ENCODE measurements at places on chromosomes 16 and 17.
A peak's percentile ranks its signal among the peaks of the same experiment; 100 is the strongest.

DNA sequence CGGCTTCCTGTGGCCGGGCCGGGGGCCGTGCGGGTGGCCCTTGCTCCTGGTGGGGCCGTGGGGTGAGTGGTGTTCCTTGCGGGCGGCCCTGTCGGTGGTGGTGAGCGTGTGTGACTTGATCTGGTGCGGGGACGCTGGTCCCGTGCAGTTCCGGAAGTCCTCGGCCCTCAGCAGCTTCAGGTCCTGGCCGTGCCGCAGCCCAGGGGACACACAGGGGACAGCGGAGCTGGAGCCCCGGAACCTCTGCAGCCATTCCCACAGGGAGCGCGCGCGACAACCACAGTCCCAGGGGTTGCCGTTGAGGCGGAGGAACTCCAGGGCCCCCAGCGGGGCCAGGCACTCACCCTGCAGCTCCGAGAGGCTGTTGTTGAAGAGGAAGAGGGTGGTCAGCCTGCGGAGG is 88.4 kb downstream of the RTN4RL1 start:
- no peak for DNase-seq

DNA sequence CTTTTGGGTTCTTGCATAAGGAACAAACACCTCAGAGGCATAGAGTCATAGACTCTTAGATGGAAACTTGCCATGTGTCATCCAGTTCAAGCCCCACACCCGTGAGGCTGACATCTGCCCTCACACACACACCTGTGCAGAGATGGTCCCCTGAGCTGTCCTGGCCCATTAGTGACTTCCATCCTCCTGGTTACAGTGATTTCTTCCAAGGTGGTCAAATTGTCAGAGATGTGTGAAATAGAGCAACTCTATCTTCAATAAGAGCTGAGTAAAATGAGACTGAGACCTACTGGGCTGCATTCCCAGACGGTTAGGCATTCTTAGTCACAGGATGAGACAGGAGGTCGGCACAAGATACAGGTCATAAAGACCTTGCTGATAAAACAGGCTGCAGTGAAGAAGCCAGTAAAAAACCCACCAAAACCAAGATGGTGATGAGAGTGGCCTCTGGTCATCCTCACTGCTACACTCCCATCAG is 342.2 kb upstream of the TNRC6C start:
- DNase-seq = no peak

DNA sequence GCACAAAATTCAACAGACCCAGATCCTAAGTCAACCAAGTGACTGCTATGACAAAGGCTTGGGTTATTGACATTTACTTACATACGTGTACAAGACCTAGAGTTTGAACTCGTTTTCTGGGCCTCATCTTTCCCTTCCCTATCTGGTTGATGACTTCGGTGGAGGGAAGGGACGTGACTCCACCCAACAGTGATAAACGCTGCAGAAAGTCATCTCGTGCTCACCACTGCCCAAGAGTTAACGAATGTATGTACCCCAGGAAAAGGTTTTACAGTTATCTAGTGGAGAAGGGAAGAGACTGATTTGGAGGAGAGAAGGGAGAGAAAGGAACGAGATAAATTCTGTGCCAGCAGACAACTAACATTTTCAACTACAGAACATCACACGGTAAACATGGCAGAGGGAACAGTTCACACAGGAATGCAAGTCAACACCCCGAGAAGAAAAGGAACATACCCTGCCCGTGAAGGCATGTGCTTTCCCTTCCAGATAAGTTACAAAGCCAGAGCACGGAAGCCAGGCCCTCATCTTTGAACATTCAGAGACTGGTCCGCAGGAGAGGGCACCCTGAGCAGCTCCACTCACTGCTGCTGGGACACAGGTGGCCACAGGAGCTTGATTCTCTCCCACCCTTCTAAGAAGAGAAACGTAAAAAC is 13.9 kb upstream of the CYTH1 start:
- DNase-seq = no peak

GRCh38 chr17:35765086-35765710 is 4.5 kb downstream of the C17orf50 start:
- no peak for DNase-seq

GRCh38 chr16:87724490-87725291 is 41.1 kb downstream of the KLHDC4 start:
- no peak for DNase-seq

DNA sequence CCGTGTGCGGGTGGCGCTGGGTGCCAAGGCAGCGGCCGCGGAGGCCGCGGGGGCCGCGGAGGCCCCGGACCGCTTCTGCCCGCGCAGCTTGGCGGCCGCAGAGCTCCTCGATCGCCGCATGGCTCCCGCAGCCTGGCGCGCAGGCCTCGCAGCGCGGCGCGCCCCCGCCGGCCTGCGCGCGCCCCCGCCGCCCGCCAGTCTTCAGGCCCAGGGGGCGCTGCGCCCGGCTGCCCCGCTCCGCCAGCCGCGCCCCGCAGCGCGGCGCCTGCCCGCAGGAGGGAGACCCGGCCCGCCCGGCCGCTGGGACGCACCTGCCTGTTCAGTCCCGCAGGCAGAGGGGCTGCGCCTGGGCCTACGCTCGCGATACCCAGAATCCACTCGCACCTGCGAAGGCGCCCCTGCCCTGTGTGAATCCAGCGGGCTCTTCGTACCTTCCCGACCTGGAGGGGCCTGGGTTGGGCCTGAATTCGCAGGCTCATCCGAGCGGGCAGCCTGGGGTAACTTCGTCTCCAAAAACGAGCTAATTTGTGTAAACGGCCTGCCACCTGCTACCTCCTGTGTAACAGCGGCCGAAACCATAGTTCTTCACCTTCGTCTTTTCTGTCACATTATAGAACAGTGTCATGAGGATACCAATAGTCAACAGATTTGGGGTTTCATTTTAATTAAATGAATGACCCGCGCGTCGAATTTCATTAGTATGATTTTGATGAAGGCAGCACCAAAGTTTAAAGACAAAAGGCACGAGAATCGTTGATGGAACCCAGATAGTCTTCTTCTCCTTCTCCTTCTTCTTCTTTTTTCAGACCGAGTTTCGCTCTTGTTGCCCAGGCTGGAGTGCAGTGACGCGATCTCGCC is at the start of gene CENPV:
Gene CENPV (minus strand): TSS at position 153 of the 858 bp plus-strand sequence. CDS start 33 bp downstream, at position 120.
- peak; percentile 5 for DNase-seq

DNA sequence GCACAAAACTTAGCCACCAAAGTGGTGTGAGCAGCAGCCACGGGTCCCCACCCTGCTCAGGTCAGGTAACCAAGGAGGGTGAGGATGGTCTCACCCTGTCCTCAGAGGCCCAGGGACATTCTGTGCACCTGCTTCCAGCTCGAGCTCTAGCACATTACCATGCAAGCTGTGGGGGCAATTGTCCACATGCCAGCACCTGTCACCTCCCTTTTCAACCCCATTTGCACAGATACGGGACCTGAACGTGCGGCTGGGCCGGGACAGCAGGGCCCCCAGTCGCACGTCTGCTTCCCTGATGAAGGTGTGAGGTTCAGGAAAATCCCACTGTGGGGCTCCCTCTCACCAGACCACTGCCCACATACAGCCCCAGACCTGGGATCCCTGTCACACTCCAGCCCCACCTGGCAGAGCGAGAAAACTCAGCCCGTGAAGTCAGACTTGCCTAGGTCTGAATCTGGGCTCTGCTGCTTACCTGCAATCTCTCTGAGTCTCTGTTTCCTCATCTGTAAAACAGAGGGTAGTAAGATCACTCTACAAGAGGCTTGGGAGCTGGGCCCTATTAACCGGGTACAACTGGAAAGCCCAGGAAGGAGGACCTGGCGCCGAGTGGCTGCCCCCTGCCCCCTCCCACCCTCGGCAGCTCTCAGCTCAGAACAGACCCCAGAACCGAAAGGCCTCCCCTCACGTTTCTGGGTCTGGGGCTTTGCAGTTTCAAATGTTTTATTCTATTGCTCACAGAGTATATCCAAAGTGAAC is 7.9 kb downstream of the WFIKKN2 start:
- no peak for DNase-seq

DNA sequence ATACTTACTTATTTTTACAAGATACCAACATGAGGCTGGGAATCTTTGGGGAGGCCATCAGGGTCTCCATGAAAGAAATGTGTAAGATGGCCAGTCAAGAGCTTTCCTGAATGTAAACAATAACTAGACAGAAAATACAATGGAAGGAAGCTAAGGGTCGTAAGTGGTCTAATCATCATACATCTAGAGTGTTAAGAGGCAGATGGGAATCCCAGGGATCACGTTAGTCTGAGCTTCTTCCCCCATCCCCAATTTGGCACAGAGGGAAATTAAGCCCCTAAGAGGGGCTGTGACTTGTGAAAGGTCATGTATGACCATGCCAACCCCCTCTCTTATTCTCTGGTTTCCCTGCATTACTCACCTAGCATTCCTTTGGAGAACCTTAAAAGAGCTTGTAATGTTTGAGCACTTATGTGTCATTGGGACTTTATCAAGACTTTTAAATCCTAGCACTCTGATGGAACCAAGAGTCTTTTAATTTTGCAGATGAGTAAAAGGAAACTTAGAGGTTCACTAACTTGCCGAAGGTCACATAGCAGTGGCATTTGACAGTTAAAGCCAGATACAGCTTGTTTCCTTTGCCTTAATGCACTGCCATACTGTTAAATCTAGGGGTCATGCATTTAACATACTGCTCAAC is 46.1 kb downstream of the DCUN1D3 start:
- no peak for DNase-seq

- no peak for DNase-seq
Measured at GRCh38 chr16:72898216-72898825, 149.6 kb downstream of the ZFHX3 start.

GRCh38 chr17:60825351-60825750 is 147.7 kb downstream of the BCAS3 start:
- DNase-seq = no peak

DNA sequence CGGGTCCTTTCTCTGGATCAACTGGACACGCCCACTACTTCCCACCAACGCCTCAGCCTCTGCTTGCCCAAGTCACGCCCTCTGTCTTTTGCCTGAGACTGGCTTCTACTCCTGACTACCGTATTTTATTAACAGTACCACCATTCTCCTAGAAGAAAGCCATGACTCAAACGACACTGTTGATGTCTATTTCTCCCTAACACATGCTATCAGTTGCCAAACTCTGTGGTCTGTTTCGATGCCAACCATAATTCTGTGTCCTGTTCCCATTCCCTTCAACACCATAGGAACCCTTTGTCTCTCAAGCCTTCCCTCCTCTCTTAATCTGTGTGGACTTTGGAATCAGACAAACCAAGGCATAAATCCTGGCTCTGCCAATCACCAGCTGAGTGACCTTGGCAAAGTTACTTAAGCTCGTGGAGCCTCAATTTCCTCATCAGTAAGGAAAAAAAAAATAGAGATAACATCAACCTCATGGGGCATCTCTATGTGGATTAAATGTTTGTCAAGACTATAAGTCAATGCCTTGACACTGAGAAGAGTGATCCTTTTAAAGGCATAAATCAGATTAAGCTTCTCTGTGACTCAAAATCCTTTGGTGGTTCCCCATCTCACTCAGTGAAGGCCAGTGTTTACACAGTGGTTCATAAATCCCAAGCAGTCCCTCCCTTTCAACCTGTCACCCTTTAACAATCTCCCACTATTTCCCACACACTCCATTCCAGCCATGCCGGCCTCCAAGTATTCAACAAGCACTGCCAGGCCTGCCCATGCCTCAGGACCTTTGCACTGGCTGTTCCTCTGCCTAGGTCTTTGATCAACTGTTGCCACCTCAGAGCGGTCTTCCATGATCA is 45.6 kb downstream of the ERN1 start:
- no peak for DNase-seq

DNA sequence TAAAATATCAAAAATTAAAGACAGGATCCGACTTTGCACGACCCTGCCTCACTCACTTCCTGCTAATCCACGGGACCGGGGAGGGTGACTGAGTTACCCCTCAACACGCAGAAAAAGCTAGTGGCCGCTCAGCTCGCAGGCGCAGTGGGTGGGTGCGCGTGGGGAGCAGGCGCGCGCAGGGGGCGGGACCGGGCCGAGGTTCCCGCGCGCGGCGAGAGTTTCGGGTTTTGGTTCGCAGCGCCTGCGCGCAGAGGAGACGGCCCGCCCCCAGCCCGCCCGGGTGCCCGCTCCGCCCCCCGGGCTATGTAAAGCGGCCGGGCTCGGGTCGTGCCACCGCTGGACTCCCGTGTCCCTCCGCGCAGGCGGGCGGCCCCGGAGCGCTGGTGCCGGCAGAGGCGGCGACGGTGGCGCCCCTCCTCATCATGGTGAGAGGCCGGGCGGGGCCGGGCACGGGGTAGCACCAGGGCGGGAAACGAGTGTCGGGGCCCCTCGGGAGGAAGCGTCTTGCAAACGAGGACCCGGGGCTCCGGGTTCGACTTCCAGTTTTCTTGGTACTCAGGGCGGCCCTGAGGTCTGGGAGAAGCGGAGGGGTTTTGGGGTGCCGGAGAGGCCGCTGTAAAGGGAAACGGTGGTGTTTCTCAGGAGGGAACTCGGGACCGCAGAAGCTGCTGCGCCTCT is at the start of gene CNP:
Gene CNP (plus strand): TSS at position 333 of the 678 bp plus-strand sequence. CDS start 90 bp downstream, at position 423.
- DNase-seq = peak; percentile 70

GRCh38 chr17:18921912-18922451 is 30.0 kb upstream of the SLC5A10 start:
- DNase-seq = no peak

DNA sequence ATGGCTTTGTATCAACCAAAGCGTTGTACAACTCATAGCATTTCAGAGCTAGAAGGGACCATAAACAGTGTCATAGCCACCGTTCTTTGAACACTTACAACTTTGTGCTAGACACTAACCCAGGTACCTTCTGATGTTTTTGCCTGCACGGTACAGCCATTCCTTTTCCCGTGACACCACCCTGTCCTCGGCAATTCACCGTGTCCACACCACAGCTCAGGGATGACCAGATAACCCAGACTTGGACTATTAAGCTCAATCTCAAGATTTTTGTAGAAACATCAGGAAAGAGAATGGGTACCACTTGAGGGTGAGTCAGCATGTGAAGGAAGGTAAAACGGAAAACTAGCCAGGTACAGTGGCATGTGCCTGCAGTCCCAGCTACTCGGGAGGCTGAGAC is 9.8 kb upstream of the CBFB start:
- DNase-seq = no peak

DNA sequence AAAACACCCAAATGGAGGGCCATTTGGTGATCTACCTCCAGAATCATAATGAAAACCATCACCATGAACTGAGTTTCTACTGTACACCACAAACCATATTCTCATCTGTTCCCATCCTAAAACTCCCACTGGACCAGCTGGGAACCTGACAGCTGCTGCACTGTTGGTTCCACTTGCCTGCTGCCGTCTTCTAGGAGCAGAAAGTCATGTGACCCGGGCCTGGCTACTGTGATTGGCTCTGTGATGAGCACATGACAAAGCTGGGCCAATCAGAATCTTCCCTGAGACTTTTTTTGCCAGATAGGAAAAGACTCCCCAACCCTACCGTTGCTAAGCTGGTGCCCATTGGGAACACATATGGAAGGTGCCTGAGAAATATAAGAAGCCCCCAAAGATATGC is 264.2 kb downstream of the MRTFB start:
- no peak for DNase-seq

GRCh38 chr17:76363107-76363842 is 9.6 kb upstream of the PRPSAP1 start:
- no peak for DNase-seq

GRCh38 chr17:57861000-57861789 is 11.4 kb upstream of the MRPS23 start:
- peak; percentile 26 for DNase-seq
